ENCODE measurements at places on chromosomes 11 and 22.
A peak's percentile ranks its signal among the peaks of the same experiment; 100 is the strongest.

DNA sequence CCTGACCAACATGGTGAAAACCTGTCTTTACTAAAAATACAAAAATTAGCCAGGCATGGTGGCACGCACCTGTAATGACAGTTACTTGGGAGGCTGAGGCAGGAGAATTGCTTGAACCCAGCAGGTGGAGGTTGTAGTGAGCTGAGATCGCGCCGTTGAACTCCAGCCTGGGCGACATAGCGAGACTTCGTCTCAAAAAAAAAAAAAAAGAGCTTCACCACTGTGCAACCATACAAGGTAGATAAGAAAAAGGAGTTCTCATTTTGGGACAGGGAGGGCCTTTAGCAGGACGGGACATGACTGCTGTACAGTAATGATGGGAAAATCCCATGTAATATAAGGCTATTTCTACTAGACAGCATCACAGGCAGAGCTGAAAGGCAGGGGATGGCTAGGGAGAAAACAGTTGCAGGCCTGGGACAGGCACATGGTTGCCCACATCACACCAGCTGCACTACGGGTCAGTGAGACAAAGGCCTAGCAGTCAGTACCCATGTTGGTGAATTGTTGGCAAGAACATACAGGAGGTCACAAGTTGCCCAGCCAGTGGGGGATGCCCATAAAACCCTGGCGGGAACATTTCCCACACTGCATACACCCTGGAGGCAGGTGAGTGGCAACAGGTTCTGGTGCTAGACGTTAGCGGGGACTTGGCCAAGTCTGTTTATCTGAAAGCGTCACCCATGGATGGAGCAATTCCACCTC lies 5.4 kb downstream of the TANGO2 start:
- DNase-seq, result no peak

GRCh38 chr11:65042891-65043290 lies 1.9 kb downstream of the SAC3D1 start:
- DNase-seq, result no peak

DNA sequence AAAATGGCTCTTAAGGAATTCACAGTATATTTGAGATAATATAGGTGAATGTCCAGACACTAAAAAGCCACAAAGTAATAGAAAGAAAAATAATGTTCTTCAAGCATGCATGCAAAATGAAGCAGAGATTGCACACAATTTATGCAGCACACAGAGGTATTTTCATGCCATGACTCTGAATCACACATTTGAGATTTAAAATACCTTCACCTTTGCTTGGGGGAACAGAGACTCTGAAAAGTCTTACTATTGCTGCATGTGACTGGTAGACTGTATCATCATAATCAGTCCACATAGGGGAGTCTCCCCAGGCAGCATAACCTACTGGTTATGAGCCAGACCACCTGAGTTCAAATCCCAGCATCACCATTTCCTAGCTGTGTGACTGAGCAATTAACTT lies 96.2 kb downstream of the RCN1 start:
- no peak for DNase-seq

DNA sequence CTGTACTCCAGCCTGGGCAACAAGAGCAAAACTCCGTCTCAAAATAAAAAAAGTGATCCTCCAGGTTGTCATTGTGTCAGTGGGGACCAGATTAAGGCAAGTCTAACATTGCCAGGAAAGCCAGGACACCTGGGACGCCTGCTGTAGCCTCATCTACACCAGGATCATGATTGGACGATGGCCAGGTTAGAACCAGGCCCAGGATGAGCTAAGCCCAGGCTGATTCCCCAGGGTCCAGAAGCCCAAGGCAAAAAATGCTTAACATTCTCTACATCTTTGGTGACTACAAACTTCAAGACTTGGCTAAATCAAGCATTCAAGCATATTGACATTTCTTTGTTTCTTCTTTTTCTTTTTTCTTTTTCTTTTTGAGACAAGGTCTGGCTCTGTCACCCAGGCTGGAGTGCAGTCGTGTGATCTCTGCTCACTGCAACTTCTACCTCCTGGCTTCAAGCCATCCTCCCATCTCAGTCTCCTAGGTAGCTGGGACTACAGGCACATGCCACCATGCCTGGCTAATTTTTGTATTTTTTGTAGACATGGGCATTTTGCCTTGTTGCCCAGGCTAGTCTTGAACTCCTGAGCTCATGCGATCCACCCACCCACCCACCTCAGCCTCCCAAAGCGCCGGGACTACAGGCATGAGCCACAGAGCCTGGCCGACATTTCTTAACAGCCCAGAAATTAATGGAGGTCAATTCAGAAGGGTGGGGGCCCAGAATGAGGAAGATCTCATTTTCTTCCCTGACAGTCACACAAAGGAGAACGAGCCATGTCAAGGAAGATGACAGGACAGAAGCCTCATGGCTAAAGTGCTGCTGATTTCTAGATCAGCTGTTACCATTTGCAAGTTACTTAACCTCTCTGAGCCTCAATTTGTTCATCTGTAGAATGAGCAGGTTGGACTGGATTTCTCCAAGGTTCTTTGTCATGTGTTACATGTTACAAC lies 12.5 kb upstream of the PTPRJ start:
- no peak for DNase-seq

- no peak for DNase-seq
Measured at GRCh38 chr11:66934950-66935779, 23.0 kb downstream of the PC start.

DNA sequence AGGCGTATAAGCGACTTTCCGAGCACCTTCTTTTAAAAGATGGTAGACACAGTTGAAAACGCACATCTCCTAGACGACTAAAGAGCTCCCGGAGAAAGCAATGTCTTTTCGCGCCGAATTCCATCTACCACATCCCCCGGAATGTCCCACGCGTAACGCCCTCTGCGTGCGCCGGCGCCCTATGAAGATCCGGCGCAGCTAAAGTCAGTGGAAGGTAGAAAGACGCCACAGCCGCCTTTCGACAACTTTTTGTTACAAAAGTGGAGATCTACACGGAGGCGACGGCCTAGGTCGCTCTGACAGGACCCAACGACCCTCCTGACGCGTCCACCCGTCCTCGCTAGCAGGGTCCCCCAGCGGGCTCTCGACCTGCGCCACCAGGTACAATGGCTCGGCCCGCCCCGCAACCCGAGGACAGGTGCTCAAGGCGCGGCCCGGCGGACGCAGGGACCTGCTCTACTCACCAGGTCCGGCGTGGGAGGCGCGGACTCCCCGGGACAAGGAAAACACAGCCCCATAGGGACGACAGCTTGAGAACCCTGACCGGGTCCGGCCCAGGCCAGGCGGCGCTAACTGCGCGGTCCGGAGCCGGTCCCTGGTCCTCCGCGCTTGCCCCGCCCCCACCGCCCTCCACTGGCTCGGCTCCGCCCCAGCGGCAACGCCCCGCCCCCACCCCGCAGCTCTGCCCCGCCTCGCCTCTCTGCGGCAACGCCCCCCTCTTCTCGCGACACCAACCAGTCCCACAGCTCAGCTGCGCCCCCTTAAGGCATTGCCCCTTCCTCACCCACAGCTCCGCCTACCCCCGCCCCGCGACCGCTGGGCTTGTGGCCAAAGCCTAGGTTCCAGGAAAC lies at the start of gene SVIP:
Gene SVIP, minus strand, starts transcription at position 571 of the 851 bp plus-strand sequence. Its CDS starts 53 bp downstream, at position 518.
- DNase-seq, result peak; percentile 97

GRCh38 chr11:60314635-60315321 lies 12.3 kb upstream of the MS4A6E start:
- no peak for DNase-seq

DNA sequence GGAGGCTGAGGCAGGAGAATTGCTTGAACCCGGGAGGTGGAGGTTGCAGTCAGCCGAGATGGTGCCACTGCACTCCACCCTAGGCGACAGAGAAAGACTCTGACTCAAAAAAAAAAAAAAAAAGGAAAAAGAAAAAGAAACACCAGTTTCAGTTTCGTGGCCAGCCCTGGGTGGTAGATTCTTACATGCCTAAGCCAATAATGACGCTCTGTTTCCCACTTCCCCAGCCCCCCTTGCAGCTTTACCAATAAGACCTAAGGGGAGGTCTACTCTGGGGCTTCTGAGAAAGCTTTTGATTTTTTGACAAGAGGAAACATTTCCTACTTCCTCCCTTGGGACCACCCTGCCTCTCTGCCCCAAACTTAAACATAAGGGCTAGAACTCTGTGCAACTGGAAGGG lies 30.0 kb upstream of the PTPRJ start:
- peak; percentile 60 for DNase-seq

GRCh38 chr11:12707500-12707880 lies 33.3 kb downstream of the TEAD1 start:
- DNase-seq, result no peak

DNA sequence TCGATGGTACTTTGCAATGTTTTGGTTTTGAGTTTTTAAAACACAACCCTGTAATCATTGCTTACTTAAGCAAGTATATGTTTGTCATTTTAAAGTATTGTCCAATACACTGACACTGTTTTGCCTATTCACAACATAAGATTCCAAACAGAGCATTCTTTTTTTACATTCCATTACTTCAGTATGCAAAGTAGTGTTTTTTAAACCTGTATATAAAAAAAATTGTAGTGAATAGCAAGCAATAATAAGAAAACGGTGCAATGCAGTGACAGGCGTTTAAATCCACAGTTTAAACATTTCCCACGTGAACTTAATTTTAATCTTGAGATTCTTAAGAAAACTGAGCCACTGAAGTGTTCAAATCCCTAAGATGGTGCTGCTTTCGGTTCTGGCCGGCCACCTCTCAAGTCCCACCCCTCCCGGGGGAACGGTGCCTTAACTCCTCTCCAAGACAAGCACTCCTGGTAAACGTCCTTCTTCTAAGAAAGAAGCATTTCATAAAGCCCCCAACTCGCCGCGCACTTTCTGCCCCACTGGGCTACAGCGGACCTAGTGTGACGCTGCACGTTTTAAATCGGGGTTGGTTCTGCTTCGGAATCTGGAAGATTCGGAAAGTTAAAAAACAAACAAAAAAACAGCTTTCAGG lies 2.9 kb downstream of the PGR start:
- no peak for DNase-seq

DNA sequence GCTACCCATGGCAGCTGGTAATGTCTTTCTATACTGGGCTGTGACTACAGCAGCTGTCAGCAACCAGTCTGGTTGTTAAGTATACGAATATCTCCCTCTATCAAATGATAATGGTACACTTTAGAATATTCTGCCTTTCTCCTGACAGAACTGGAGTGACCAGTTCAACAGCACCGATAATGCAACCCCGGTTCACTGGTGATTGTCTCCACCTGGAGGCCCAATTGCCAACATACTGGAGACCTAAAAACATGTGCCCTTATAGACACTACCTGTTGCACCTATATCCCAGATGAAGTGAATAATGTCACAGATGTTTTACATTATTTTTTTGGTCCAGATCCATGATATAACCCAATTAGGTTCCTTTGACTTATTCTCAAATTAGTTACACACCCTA lies 21.1 kb downstream of the OR5P2 start:
- DNase-seq, result no peak

- no peak for DNase-seq
Measured at GRCh38 chr11:44939673-44940395, 10.8 kb downstream of the TP53I11 start.

DNA sequence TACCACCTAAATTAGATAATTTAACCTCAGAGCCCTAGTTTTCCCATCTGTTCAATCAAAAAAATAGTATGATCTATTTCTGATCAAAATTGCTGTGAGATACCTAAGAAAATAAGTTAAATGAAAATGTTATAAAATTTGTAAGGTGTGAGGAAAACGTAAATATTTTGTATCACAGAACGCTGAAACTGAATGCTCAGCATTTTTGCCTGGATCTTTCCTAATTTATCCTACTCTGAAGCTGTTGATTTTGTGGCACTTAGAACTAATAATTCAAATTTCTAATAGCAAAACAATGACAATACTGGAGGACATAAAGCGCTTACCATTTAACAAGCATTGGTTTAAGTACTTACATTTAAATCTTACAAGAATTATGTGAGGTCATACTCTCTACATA lies 674.2 kb downstream of the FAM181B start:
- DNase-seq, result no peak

- DNase-seq, result no peak
Measured at GRCh38 chr22:23579870-23580575, at the start of gene IGLL1. TSS of gene IGLL1 (minus strand) at chr22:23580290. CDS start at chr22:23580190, 100 bp downstream.

GRCh38 chr22:30809086-30809485 lies 114.4 kb downstream of the OSBP2 start:
- no peak for DNase-seq

- peak; percentile 91 for DNase-seq
Measured at GRCh38 chr11:57527056-57527631, 3.4 kb downstream of the TIMM10 start.

GRCh38 chr11:74462009-74462408 lies 5.3 kb downstream of the KCNE3 start:
- no peak for DNase-seq

- DNase-seq, result no peak
Measured at GRCh38 chr22:24325105-24325757, 54.6 kb downstream of the SPECC1L start.

GRCh38 chr22:29393019-29393608 lies 4.7 kb upstream of the AP1B1 start:
- DNase-seq, result no peak

DNA sequence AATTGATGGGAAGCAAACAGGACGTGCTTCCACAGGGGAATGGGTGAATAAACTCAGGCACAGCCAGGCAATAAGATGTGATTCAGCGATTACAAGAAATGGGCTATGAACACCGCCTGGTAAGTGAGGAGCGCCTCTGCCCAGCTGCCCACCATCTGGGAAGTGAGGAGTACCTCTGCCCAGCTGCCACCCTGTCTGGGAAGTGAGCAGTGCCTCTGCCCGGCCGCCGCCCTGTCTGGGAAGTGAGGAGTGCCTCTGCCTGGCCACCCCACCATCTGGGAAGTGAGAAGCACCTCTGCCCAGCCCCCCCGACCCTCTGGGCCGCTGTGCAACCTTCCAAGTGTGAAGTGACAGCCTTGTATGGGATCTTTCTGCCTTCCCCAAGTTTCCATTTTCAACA lies 73.2 kb upstream of the PRR5 start:
- no peak for DNase-seq

DNA sequence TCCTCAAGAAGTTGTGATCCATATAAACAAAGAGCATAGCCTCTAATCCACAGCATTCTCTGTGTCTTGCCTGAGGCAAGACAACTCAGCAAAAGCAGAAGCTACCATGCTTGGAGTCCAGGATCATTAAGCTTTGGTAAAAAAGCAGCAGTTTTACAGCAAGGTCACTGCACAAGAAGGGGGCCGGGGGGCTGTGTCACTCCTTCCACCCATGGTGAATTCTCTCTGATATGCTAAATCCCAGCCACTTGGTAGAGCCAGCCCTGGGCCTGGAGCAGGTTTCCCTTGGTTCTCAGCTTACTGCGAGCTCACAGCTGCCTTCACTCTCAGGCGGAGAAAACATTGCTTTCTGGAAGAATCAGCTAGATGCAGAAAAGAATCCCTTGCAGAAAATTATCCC lies 144.7 kb downstream of the TENM4 start:
- no peak for DNase-seq

DNA sequence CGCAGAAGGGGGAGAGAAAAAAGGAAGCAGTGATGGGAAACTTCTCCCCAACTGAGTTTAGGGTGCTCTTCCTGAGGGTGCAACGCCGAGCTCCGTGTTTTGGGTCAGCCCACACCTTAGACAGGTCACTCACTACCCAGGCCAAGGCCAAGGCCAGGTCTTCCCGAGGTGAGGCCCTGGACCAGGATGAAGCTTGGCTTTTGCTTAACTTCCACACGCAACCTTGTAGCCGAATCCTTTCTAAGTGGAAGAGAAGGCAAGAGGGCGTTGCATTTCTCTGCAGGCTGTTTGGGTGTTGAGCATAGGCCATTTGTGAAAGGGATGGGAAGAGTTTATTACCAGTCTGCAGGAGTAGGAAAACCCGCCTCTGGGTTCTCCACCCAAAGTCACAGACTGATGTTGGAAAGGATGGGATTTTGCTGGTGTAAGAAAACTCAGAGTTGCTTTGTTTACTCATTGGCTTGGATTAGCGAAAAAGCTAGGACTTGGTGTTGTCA lies 1.5 kb downstream of the KREMEN1 start:
- DNase-seq, result no peak

- no peak for DNase-seq
Measured at GRCh38 chr11:12682737-12683500, 8.7 kb downstream of the TEAD1 start.
